Activated CD4-positive, alpha-beta T cell treated with anti-CD3 and anti-CD28 coated beads, Interleukin-2, amount 50 U/mL, for 1 hour (primary cell): ENCODE measurements at places on chromosomes 12 and 14.

DNA sequence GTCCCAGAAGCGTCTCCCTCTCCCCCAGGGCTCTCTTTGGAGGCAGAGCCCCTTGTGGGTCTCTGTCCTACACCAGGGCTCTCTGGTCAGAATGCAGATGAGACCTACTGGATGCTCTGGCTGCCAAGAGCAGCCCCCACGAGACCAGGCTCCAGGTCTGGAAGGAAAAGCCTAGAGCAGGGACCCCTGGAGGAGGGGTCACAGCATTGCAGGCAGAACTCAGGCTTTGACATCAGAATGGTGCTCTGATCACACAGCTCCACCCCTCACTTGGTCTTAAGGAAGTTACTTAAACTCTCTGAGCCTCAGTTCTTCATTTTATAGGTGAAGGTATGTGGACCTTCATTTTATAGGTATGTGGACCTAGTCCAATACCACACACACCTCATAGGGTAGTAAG lies 83.1 kb downstream of the ARL6IP4 start:
- no peak for DNase-seq

DNA sequence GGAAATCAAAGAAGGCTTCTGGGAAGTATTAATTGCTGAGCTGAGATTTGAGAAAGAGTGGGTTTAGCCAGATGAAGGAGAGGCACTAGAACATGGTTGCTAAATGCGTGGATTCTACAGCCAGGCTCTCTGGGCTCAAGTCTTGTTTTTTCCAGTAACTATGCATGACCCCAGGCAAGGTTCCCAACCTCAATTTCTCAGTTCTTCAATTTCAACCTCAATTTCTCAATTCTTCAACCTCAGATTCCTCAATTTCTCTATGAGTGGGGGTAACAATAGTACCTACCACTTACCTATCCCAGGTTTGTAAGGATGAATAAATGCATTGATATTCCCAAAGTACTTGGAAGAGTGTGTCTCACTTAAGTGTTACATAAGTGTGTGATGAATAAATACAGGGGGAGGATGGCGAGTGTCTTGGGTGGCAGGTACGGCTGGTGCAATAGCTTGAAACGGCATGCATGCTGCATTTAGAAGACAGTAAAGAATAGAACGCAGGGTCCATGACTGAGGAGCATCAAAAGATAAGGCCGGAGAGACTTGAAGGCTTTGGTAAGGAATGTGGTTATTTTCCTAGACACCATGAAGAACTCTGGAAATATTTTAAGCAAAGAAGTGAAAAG lies 149.1 kb upstream of the ATP2B1 start:
- DNase-seq: no peak

DNA sequence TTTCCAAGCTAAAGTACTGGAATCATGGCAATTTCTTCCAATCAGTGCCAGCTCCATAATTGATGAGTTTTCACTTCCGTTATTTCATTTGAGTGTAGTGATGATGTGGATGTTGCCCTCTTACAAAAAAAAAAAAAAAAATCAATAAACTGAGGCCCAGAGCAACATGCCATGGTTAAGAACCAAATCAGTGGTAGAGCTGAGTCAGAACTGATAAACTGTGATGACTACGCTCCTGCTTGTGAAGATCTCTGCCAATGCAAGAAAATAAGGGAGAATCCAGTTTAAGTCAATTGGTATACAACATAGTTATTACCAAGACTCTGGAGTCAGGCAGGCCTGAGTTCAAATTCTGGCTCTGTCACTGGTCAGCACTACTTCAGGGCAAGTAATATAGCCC lies 102.7 kb downstream of the GPR135 start:
- DNase-seq: no peak

- DNase-seq: no peak
These were observed 513 bp downstream of the BCAT1 start for GRCh38 chr12:24948420-24948756.

DNA sequence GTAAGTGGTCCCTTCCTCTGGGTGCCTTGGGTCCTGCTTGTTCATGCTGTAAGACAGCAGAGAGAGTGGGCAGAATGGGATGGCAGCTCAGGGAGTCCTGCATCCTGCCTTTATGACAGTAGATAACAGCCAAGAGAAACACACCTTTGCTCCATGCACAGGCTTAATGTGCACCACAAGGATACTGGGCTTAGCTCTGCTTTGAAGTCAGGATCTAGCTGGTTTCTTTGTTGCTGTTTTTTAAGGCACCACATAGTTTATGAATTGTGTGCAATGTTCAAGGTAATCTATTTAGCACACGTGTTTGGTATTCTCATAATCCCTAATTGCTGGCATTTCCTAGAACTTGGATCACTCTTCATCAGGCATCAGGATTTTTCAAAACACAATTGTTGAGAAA lies 239.5 kb upstream of the DCN start:
- no peak for DNase-seq

- no peak for DNase-seq
These were observed 58.9 kb upstream of the TMTC2 start for GRCh38 chr12:82627799-82628198.

DNA sequence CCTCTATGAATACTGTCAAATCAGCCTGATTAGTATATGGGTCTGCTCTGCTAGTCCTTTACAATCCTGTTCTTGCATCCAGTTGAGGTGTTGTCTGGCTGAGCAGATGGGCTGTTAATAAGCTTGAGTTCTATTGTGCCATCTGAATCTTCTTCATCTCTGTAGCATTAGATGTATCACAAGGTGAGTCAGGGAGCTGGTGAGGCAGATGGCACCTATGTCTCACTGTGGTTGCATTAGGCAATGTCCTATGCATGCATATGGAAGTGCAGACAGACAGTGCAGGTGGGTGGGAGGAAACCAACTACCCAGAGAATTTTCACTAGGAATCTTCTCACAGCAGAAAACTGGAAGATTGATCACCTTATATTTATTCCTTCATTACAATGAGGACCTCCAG lies 165.7 kb upstream of the STXBP6 start:
- no peak for DNase-seq

DNA sequence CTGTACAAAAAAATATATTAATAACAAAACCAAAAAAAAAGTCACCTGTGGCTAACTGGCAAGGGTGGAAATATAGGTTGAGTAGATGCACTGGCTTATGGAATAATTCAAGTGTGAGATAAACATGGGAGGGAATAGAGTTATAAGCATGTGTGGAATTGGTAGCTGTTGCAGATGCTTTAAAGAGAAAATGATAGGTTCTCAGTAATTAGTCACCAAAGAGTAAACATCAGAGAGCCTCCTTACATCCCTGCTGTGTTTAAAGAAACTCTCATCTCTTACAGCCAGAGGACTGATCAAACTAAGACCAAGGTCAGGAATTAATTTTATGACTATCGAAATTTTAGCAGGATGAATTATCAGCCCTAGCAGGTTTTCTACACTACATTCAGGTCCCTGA lies 70.5 kb downstream of the EGLN3 start:
- no peak for DNase-seq

- DNase-seq: no peak
These were observed 1189.4 kb upstream of the USP15 start for GRCh38 chr12:61070640-61071414.

- DNase-seq: no peak
These were observed 48.7 kb downstream of the SCARB1 start for GRCh38 chr12:124814741-124815613.

- DNase-seq: no peak
These were observed 19.7 kb downstream of the VEZT start for GRCh38 chr12:95237315-95237714.

- no peak for DNase-seq
These were observed 38.4 kb downstream of the SLCO1A2 start for GRCh38 chr12:21296348-21296747.

GRCh38 chr12:517538-517937 lies 57.8 kb downstream of the B4GALNT3 start:
- no peak for DNase-seq

- DNase-seq: no peak
These were observed 441 bp downstream of the PDE3A start for GRCh38 chr12:20368651-20369304.

GRCh38 chr12:104181313-104181712 lies 34.3 kb upstream of the TXNRD1 start:
- no peak for DNase-seq

DNA sequence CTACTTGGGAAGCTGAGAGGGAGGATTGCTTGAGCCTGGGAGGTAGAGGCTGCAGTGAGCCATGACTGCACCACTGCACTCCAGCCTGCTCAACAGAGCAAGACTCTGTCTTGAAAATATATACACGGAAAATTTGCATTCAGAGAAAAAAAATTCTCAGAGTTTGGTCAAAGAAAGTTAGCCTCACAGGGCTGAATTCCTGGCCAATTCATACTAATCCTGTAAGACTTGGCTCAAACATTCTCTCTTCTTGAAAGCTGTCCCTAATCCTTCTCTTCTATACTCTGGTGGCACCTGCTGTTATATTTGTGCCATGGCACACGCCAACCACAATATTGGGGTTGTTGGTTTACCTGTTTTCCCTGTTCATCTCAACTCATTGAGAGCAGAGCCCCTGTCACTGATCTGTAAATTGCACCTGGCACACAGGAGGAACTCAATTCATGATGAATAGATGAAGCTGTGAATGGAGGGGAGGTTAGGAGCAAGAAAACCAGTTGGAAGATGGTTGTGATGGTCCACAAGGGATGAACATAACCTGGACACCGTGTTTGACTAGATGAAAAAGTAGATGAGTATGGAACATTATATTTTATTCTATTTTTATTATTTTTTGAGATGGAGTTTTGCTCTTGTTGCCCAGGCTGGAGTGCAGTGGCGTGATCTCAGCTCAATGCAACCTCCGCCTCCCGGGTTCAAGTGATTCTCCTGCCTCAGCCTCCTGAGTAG lies 36.8 kb upstream of the SPTSSA start:
- DNase-seq: no peak

- DNase-seq: no peak
These were observed 31.7 kb downstream of the SPPL3 start for GRCh38 chr12:120872487-120872886.

- no peak for DNase-seq
These were observed 144.7 kb downstream of the SMOC1 start for GRCh38 chr14:70023871-70024270.

- no peak for DNase-seq
These were observed 362.9 kb downstream of the RAD51B start for GRCh38 chr14:68182492-68182891.

GRCh38 chr14:105474483-105475268 lies at the start of gene CRIP2:
Gene CRIP2, plus strand, starts transcription at chr14:105474821. Its CDS starts 42 bp downstream, at chr14:105474863.
- peak; percentile 45 for DNase-seq

DNA sequence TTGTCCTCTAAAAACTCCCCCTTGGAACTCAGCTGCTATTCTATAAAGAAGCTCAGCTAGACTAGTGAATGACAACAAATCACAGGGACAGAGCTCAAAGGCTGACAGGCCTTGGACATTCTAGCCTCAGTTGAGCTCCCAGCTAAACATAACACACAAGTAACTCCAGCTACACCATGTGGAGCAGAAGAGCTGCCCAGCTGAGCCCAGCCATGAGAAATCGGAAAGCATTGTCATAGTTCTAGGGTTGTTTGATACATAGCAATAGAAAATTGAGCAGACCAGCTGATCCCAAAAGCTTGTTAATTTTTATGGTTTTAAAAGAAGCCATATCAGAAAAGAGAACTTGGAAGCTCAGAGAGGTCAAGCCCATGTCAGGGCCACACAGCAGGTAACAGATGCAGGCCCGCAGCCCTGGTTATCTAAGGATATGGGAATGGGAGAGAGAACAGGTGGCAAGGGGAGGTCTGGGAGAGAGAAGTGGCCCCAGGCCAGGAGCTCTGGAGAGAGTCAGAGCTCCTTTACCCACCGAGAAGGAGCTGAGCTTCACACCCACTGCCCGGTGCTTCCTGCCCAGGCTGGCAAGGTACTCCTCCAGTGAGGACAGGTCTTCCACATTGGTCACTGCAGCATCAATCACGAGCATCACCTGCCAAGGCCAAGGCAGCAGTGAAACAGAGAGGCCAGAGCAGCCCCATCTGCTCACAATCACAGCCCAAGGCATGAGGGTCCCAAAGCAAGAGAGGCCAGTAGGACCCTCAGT lies 2.9 kb downstream of the NGB start:
- no peak for DNase-seq

DNA sequence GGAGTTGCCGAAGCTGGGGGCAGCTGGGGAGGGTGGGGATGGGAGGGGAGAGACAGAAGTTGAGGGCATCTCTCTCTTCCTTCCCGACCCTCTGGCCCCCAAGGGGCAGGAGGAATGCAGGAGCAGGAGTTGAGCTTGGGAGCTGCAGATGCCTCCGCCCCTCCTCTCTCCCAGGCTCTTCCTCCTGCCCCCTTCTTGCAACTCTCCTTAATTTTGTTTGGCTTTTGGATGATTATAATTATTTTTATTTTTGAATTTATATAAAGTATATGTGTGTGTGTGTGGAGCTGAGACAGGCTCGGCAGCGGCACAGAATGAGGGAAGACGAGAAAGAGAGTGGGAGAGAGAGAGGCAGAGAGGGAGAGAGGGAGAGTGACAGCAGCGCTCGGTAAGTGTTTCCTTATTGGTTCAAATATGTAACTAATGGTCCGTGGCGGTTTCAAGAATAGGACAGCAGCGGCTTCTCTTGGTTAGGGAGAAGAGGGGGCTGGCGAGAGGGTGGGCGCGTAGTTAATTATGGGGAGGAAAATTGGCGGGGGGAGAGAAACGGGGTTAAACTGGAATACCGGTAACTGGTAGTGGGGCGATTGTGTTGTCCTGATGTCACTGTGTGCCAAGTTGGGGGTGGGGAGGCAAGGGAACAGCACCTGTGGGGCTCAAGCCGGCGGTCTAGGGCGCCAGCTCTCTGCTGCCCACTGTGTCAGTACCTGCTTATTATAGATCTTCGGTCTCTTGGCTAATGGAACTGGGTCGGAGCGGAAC lies 8.4 kb downstream of the HOXC8 start:
- DNase-seq: no peak

- DNase-seq: no peak
These were observed 243.1 kb downstream of the BCAT1 start for GRCh38 chr12:24705741-24706358.

- DNase-seq: no peak
These were observed 121.7 kb upstream of the MDM1 start for GRCh38 chr12:68453876-68454275.

GRCh38 chr12:102374190-102374589 lies 106.2 kb downstream of the IGF1 start:
- DNase-seq: no peak

DNA sequence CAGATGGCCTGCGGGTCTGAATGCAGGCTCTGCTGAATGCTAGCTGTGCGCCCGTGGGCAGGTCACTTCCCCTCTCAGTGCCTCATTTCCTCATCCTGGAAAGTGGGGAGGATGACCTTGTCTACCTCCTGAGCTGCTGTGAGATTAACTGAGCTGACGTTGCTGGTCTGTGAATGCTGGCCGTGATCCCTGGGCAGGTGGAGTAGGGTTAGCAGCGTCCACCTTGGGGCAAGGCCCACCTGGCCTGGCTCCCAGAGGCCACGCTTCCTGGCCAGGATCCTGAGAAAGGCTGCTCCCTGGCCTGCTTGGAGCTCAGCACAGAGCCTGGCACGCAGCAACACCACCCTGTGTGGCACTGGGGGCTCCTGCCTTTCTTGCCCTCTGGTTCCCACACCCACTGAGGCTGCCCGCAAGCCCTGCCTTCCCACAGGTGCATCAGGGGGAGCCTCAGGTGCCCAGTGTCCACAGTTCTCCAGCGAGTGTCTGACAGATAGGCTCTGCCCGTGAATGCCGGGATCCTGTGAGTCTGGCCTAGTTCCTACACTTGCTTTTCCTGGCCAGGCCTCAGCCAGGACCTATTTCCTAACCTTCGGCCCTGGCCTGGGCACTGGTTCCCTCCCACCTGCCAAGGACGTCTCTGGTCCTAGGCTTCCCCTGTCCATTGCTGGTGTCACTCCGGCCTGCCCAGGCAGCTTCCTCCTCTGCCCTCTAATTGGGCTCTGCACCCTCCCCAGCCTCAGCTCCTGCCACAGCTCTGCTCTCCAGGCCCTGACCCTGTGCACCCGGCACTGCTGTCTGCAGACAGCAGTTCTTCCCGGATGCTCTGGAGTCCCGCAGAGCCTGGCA lies 37.2 kb upstream of the TDRD9 start:
- no peak for DNase-seq
